NCI-H1417 treated with DMSO at 0.1 percent for 48 hours (cell line): ENCODE measurements at places on chromosomes 1 and 21.

- no peak for DNase-seq
Measured at GRCh38 chr1:95829556-95829955, 595.5 kb downstream of the RWDD3 start.

GRCh38 chr1:198823626-198824025 lies 184.8 kb downstream of the PTPRC start:
- no peak for DNase-seq

DNA sequence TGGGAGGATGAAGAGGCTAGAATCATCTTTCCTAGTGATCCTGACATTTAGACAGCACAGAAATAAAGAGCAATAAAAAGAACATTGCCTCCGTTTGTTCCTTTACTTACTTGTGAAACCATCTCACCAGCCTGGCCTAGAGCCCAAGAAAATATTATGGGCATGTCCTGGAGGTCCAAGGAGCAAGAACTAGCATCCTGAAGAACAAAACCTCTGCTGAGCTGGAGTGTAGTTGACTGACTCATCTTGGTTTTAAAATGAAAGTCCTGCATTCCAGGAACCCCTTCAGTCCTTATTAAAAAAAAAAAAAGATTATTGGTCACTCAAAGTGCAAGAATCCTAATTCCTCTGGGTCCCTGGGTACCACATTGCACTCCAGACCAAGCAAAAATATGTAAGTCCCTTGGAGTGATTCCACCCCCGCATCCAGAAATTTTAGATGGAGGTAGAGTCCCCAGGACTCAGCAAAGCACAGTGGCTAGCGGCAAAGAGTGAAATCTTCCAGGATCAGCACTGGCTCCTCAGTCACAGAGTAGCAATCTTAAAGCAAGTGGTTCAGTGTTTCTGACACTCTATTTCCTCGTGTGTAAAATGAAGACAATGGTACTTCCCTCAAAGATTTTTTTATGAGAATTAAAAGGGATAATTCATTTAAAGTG lies 7.0 kb downstream of the SMCP start:
- no peak for DNase-seq

DNA sequence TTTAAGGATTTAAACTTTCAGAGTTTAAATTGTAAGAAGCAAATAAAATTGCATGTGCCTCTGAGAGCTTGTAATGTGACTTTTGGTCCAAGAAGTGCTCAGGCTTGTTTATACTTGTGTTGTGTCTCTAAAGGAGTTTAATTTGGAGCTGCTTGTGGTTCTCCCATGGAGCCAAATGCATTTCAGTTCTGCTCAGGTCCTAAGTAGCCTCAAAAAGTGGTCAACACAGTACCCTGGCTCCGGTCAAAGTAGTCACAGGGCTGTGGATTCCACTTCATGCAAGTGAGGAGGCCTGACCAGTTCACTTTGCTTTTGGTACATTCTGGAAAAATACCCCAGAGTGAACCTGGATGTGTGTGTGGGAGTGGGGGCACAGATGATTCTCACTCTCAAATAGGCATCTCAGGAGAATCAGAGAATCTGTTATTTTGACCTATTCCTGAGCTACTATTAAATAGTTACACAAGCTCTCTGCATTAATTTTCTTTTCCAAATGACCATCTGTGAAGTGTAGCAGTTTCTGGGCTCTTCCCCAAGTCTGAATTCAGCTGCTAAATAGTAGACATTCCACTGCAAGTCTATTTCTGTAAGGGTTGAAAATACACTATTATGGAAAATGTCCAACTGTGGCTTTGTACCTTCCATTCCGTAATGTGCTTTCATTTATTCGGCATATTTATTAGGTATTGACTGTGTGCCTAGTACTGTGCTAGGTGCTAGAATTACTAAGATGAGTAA lies 31.7 kb upstream of the AGO1 start:
- no peak for DNase-seq

DNA sequence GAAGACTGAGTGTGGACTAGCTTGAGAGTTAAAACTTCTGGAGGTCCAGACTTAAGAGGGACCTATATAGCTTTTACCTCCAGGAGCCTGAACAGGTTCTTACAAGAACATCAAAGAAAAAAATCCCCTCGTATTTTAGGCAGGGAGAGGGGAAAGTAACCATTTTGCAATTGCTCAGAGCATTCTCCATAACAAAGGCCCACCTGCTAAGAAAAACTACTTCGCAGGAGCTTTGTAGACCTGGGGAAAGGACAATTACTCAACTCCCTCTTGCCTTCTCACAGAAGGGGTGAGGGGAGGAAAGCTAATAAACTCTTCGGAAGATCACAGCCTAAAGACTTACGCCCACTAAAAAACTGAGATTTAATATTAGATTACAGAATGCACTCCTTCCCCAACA lies 86.3 kb downstream of the RERE start:
- DNase-seq, result no peak

- DNase-seq, result no peak
Measured at GRCh38 chr1:54811739-54812655, 10.9 kb upstream of the TTC22 start.

- DNase-seq, result no peak
Measured at GRCh38 chr21:37339552-37339939, 27.0 kb upstream of the DYRK1A start.

DNA sequence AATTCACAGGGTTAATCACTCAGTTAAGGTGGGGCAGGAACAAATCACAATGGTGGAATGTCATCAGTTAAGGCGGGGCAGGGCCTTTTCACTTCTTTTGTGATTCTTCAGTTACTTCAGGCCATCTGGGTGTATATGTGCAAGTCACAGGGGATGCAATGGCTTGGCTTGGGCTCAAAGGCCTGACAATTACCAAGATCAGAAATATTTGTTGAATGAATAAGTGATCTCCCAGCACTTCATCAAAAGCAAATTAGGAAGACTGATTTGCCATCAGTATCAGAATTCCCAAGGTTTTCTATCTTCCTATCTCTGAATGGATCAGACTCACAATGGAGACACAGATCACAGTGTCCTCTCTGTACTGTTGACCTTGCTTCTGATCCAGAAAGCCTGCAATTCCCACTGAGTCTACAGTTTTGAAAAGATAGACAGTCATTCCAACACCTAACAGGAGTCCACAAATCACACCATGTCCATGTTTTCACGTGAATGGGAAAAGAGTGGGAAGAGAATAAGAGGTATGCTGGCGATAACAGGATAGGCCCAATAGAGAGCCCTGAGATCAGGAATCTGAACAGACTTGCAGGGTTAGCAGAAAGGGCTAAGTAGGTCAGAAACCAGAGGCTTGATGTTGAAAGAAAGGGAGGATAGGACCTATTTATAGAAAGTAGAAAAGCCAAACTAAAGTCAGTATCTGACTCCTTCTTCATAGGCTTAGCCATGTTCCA lies 75.3 kb downstream of the KCNK1 start:
- DNase-seq, result no peak

DNA sequence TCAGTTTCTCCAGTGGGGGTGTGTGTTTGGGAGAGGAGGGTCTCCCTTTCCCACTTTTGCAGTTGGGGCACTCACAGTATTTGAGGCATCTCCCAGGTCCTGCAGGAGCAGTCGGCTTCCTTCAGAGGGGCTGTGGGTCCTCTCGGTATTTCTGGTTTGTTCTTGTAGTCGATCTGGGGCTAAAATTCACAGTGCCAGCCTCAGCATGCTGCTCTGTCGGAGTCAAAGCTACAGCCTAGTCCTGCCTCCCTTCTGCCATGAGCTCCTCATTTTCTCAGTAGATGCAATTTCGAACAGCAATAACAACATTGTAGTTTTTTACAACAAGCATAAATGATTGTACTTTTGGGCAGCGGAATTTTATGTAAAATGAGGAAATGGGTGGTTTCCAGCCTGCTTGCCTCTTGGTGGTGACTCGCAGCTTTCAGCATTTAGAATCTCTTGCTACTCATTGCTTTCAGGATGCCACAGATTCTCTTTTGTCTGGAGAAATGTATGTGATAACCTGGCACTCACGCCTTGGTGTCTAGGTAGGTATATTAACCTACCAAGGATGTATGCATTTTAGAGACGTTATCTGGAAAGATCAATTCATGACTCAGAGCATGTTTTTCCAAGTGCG lies 82.4 kb upstream of the C21orf91 start:
- DNase-seq, result no peak

- no peak for DNase-seq
Measured at GRCh38 chr1:87505391-87505983, 176.8 kb downstream of the LMO4 start.

DNA sequence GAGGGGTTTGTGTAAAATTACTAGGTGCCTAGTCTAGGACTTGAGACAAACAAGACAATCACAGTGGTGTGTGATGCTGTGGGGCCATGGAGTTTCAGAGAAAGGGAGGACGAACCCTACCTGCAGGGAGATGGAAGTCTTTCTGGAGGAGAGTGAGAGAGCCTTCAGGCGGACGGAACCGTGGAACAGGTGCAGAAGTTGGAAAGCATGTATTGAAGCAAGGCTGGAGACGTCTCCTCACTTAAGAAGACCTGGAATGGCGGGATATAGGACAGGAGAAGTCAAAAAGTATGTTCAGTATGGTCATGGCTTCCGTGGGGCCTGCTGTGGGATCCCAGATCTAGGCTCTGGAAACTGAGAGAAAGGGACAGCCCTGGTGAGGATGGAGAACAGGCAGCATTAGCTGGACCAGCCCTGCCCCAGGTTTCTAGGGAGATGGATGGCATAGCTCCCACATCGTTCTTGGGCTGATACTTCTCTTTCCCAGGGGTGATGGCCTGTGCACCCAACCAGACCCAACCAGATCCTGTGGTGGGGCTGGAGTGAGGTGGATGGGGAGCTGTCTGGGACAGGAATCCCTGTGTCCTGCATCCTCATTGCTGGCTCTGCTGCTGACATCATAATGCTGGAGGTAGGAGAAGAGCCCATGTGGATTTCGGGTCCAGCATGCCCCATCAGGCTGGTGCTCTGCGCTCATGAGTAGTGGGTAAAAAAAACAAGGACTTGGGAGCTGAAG lies 15.0 kb upstream of the LRP8 start:
- no peak for DNase-seq

GRCh38 chr1:223242382-223242955 lies 99.4 kb upstream of the TLR5 start:
- DNase-seq, result no peak

DNA sequence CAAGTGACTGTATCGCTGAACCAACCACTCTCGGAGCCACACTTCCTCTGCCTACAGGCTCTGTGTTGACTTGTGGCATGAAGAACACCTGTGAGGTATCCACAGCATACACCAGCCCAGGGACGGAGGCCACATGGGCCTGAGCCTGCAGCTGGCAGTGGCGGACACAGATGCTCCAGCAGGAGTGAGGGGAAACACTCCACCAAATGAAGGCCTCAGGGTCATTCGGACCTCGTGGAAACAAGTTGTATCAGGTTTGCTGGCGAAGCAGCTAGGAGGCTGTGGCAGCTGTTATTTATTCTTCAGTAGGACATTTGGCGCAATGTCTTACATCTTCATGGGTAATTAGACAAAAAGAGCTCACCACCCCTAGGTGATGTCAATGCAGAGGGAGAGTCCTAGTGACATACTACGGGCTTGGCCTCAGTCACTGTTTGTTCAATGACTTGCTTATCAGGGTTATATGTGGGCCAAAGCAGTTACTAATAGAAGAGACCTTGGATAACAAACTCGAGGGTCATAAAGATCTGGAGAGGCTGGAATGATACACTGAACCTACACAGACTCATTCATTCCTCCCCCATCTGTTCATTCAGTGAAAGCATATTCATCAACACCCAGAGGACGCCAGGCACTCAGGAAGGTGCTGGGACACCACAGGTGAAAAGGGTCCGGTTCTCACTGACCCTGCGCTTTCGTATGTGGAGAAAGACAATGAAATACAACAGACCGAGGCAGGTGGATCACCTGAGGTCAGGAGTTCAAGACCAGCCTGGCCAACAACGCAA lies 11.6 kb upstream of the ETS2 start:
- DNase-seq, result no peak

GRCh38 chr1:164785841-164786534 lies 227.0 kb downstream of the PBX1 start:
- no peak for DNase-seq

- DNase-seq, result no peak
Measured at GRCh38 chr1:59421232-59421920, 124.5 kb downstream of the FGGY start.

DNA sequence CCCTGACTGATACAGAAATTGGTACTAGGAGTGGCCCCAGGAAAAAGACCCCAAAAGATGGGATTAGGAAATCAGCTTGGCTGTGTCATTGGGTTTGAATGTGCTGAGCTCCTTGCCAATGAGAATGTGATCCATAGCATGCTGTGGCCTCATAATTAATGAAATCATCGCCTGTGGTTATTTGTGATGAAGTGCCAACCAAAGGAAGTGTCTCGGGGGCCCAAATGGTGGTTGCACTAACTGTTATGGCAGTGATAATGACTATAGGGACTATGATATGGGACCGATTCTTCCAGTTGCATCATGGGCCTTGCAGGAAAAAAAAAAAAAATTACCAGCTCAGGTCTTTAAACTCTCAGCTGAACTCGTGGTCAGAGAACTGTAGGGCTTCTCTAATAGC lies 15.4 kb upstream of the ZDHHC18 start:
- DNase-seq, result no peak

- DNase-seq, result no peak
Measured at GRCh38 chr1:26177182-26177684, at the start of gene CNKSR1. CNKSR1 (plus strand) TSS chr1:26177491; CDS start chr1:26177548, 57 bp downstream.

GRCh38 chr1:21368515-21369289 lies 71.2 kb upstream of the NBPF3 start:
- DNase-seq, result peak; percentile 31

DNA sequence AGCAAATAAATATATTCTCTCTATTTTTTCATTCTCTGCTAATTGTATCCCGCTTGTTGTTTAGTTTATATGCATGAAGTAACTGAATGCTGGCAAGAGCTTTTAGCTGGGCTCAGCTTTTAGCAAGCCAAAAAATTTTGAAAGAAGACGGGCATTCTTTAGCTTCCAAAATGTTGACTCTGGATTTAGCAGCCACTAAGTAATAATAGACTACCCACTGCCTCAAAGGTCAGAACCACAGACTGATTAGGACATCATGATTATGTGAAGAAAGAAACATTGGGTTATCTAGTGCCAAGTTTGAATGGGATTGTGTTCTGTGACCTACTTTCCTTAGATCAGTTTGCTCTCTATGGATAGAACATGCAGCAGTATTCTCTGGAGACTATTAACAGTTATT lies 80.3 kb upstream of the DPH5 start:
- no peak for DNase-seq

DNA sequence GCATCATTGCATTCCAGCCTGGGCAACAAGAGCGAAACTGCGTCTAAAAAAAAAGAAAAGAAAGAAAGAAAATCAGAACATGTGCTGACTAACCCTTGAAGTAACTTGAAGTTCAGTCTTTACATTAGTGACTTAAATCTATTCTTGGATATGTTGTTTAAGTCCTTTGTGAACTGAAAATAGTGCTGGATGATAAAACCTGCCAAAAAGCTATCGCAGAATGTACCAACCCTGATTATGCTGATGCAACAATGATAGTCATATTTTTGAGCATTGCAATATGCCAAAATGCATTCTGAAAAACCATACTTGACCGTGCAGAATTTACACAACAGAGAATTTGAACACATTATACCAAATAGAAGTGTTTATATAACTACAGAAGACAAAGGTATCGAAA lies 30.7 kb downstream of the SHISAL2A start:
- DNase-seq, result no peak

DNA sequence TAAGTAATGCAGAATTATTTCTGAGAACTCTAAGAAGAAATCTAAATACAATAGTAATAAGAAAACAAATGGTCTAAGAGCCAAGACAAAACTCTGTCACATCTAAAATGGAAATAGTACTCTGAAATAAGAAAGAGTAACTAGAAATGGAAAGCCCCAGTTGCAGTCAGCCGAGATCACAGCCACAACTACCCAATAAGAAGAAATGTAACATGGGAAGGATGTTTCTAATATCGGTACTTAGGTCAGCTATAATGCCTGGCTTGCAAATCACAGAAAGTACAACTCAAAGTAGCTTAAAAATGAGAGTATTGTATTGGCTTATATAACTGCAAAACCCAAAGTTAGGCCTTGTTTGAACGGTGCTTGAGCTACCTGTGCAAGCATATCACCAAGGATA lies 58.6 kb upstream of the USP25 start:
- DNase-seq, result no peak
